ENCODE measurements at places on chromosomes 5 and 9.

GRCh38 chr9:9045572-9045971 is 1246.0 kb upstream of the DMAC1 start:
- no peak for DNase-seq

DNA sequence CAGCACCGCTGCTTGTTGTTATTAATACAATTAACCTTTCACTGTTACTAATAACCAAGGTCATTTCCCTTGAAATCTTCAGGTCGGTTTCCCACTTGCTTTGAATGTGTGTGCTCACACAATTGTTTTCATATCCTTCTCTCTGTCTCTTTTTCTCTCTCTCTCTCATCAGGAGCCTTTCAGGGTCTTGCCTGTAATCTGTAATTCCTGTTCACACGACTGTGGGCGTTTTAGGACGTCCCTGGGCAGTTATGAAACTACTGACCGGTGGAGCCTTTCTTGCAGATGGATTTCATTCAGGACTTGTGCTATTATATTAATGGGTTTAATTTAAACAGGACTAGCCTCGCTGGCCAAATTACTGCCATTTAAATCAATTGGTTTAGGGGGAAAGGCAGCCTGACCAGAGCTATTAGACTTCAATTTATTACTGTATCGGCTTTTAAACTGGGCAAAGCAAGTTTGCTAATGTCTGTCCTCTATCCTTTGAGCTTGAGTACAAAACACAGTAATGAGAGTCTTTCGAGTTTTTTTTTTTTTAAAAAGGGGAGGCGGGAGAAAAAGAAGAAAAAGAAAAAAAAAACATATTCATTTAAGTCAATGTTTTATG is 316.0 kb upstream of the TLE4 start:
- DNase-seq: no peak

DNA sequence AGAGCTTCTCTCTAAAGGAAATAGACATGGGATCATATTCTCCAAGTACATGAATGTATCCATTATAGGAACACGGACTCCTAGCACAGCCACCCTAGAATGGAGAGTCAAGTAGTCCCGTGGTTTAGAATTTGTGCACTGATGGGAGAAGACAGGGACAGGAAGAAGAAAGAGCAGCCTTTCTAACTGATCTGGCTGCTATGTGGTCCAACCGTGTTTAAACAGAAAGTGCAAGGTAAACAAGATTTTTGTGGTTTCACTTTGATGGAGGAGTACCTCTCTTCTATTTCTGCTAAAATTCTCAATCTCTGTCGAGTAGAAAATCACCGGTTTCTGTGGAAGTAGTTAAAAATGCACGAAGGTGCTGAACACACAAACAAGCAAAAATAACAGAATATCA is 171.3 kb downstream of the ST8SIA4 start:
- DNase-seq: no peak

GRCh38 chr9:100591639-100592412 is 13.9 kb downstream of the CAVIN4 start:
- no peak for DNase-seq

DNA sequence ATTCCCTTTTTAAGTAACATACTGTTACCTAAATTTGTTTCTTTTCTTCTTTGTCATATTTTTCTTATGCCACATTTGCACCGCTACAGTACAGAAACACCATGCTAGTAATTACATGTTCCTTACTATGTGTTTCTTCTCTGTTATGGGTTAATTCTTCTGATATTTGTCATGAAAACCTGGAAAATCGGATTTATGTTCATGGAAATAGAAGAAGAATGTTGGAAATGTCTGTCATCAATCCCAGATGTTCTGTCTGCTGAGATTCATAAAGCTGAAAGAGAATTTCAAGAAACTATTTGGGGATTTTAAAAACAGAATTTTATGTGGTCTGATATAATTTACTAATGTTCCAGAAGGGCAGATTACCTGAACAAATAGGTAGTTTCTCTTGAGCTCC is 305.2 kb upstream of the NREP start:
- no peak for DNase-seq

DNA sequence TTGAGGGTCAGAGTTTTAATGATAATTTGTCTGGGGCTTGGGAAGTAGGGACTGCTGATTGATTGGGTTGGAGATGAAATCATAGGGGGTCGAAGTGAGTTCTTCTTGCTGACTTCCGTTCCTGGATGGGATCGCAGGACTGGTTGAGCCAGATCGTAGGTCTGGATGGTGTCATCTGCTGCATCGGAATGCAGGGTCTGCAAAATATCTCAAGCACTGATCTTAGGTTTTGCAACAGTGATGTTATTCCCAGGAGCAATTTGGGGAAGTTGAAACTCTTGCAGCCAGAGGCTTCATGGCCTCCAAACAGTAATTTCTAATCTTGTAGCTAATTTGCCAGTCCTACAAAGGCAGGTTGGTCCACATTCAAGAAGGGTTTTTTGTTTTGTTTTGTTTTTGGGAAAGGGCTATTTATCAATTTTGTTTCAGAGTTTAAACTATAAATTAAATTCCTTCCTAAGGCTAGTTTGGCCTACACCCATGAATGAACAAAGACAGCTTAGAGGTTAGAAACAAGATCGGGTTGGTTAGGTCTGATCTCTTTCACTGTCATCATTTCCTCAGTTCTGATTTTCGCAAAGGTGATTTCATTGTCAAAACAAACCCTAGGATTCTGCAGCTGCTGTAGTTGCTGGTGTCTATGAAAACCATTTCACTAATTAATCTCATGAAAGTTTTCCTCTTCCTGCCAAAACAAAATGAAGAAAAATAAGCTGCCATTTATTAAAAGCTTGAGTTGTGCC is 388.0 kb downstream of the TMEM232 start:
- no peak for DNase-seq

DNA sequence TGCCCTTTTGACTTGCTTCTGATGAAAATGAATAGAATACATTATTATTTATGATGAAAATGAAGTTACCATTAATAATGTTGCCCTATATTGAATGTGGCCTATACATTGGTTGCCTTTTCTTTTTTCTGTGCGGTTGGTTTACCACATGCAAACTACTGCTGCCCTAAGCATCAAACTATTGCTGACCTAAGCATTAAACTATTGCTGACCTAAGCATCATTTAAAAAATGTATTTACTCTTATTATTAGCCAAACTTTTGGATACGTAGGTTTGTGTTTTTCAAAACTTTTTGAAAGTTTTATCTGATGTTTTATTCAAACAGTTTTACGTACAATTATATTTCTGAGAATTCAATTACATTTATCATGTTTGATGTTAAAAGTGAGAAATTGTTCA is 76.0 kb upstream of the CDH10 start:
- DNase-seq: no peak

GRCh38 chr9:36986468-36987408 is 47.3 kb downstream of the PAX5 start:
- DNase-seq: no peak

- no peak for DNase-seq
Measured at GRCh38 chr5:99763021-99763774, 772.0 kb upstream of the FAM174A start.

- no peak for DNase-seq
Measured at GRCh38 chr9:132647355-132647754, 22.4 kb downstream of the DDX31 start.

DNA sequence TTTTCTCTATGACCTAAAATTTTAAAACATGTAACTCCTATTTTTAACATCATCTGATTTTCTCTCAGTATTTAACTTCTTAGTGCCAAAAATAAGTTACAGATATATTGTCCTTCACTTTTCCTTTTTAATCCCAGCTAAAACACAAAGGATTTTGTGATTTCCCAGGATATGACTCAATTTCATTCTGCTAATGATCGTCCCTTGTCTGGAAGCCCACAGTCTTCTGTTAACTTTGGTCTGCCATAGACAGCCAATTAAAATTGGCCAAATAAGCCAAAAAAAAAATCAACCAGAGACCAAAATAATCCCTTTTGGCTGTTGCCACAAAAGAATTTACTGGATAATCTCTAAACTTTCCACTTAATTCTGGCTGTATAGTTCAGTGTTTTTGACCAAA is 124.5 kb upstream of the FST start:
- no peak for DNase-seq

DNA sequence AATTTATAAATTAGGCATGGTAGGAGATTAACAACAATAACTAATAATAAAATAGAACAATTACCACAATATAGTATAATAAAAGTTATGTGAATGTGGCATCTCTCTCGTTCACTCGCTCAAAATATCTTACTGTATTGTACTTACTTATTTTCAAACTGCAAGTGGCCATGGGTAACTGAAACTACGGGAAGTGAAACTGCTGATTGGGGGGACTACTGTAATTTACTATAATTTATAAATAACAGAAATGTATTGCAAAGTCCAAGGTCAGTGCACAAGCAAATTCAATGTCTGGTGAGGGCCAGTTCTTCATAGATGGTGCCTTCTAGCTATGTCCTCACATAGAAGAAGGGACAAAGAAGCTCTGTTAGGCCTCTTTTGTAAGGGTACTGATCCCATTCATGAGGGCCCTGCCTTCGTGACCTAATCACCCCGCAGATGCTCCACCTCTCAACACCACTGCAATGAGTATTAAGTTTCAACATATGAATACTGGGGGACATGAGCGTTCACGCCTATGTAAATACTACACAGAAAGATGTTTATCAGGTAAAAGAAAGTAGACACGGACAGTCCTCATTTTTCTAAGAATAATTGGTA is 39.0 kb downstream of the KCNIP1 start:
- no peak for DNase-seq

- no peak for DNase-seq
Measured at GRCh38 chr9:73219985-73220626, 68.4 kb downstream of the ANXA1 start.

DNA sequence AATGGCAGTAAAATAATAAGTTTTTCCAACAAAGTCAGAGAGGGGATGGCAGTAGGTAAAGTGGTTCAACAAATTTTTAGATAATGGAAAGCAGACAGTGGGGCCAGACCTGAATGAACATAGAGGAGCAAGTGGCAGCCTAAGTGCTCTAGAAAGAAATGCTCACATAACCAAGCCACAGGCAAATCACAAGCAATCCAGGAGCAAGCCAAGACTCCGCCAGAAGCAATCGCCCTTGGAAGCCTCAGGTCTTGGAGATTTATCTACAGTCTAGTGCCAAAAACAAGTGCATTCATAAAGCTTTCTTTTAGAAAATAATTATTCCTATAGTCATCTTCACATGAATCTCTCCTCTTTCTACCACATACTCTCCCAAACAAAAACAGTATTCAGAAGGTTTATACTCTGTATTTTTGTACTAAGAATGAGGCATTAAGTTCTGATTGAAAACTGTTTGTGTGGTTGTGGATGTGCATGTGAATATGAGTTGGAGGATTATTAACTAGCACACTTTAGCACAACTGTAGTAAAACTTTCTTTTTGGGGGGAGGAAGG is 375.5 kb downstream of the CDH9 start:
- DNase-seq: no peak

- no peak for DNase-seq
Measured at GRCh38 chr5:131593921-131594320, 41.1 kb downstream of the RAPGEF6 start.

DNA sequence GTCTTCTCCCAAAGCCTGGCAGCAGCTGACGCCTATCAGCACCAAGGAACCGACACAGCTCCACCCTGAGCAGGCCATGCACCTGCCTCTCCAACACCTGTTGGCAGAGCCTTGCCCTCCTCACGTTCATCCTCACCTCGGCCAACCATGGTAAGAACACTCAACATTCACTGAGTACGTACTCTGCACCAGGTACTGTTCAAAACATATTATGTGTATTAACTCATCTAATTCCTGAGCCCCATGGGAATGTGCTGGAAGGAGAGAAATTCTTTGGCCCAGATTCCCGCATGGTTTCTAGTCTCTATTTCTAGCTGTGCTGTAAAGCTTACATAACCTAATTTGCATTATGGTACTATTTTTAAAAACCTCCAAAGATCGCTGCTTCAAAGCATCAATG is 86.1 kb downstream of the GPR21 start:
- no peak for DNase-seq

DNA sequence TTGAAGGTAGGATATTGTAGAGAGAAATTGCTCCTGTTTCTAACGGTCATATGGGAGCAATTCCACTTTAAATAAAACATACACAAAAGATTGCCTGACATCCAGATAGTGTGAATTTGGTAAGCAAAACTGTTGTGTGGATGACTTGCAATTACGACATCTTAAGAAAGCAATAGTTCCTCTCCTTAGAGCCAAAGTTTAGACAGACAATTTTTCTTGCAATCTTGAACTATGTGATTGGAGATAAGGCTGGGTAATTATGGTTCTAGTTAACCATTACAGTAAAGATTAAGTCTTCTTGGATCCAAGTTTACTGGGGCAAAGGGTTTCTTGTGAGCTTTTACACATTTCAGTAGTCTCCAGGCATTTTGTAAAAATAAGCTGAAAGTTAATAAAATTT is 1080.6 kb upstream of the CDH6 start:
- DNase-seq: no peak

GRCh38 chr5:77832938-77833337 is 56.8 kb upstream of the TBCA start:
- DNase-seq: no peak

- no peak for DNase-seq
Measured at GRCh38 chr9:98075332-98075805, 18.8 kb downstream of the NANS start.

DNA sequence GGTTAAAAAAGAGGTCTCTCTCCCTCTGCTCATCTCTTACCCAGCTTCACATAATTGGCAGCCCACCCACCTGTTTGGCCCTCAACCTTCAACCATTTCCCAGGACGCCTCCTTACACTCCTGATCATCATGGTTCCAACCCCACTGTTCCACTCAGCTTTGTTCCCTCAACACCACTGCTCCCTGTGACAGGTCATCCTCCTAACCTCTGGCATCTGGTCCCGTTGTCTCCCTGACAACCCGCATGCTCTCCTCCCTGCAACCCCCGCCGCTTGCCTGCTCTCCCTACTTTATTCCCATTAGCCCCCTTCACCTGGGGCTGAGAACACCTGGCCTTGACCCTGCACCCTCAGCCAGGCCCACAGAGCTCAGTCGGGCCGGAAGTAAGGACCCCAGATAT is 12.9 kb downstream of the PCDHGC5 start:
- DNase-seq: no peak

GRCh38 chr9:17625644-17626388 is 47.0 kb downstream of the SH3GL2 start:
- no peak for DNase-seq

DNA sequence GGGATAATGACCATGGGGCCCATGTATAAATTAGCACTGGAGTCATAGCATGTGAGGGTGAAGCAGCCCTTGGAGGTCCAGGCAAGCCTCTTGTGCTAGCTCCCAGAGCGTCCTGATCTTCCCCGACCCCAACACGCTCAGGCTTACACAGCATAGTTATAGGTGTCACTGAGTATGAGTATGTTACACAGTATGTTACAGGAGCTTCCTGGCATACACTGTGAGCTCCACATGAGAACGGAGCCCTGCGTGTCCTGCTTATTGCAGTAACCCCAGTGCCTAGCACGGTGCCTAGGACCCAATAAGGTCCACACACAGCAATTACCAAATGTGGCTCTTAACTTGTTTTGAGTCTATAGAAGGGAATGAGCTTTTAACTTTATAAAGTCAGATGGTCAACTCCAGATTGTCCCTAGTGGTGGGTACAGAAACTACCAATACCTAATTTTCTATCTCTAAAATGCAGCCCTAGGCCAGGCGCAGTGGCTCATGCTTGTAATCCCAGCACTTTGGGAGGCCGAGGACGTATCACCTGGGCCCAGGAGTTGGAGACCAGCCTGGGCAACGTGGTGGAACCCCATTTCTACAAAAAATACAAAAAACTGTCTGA is 64.1 kb downstream of the PLAC8L1 start:
- DNase-seq: no peak

Measured in stimulated activated CD8-positive, alpha-beta memory T cell treated with anti-CD3 and anti-CD28 coated beads, Interleukin-15, amount 100 ng/mL, for 24 hours (primary cell).